SHP77 (cell line): ENCODE measurements at places on chromosomes 4 and X.
A peak's percentile ranks its signal among the peaks of the same experiment; 100 is the strongest.

DNA sequence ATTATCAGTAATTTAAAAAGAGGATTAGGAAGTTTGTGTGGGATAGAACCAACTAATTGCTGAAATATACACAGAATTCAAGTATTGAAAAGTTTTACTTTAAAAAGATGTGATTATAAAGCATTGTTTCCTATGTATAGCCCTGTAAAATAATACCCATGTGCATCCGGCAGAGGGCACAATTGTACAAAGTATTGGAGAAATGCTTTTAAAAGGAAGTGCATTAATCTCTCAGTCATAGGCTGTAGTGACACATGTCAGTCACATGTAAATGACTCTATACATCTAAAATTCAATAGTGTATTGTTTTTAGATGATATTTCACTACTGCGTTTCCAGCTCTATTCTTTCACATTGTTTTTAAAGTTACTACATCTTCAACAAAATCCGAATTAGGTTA is 9.7 kb upstream of the GEMIN8 start:
- peak; percentile 6 for DNase-seq

DNA sequence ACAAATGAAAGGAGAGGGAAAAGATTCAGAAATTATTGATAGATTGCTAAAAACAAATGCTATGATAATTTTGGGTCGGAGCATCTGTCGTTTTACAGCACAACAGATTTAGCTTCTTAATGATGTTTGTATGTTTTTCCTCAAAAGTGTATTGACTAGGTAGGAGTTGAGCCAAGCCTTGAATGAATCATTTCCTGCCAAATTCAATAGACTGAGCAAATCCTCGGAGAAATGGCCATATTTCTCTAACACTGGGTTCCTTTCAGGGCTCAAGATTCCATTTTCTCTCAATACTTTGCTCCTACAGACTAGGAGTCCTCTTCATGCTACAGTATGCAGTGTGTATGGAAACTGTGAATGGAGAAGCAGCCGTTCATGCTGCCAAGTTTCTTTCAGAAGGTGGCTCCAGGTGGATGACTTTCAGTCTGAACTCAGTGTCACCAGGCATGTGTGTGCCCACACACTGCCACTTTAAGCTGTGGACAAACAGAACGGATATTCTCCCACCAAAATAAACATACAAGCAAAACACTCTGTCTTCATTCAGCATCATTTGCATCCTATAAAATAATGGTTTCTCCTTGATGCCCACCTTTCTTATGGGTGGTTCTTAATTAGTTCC is 146.0 kb downstream of the TBL1X start:
- DNase-seq: no peak

- DNase-seq: peak; percentile 5
Observed at GRCh38 chr4:170805352-170805751, 715.6 kb upstream of the AADAT start.

GRCh38 chr4:134018846-134019245 is 182.7 kb downstream of the PABPC4L start:
- DNase-seq: no peak

GRCh38 chrX:55777596-55777995 is 60.0 kb downstream of the RRAGB start:
- DNase-seq: no peak

- no peak for DNase-seq
Observed at GRCh38 chr4:69799337-69799736, 38.9 kb upstream of the SULT1B1 start.

GRCh38 chr4:3649491-3649890 is 116.7 kb upstream of the ADRA2C start:
- DNase-seq: no peak

DNA sequence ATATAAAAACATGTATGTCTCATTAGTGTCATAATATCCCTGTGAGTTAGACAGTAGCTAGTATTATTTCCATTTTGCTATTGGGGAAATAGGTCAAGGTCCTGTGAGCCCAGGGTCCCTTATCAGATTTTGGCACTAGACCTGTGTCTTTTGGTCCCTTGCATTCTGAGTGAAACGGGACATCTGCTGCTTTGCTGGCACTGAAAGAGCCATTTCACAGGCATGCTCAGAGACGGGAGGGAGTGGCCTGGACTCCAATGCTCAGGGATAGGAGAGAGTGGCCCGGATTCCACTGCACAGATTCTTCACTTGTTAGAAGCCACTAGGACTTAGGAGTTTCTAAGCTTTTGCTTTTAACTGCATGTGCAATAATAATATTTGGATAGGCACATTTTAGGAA is 177.2 kb downstream of the TSPAN5 start:
- no peak for DNase-seq

GRCh38 chrX:11341274-11342201 is 48.3 kb downstream of the AMELX start:
- DNase-seq: no peak

- no peak for DNase-seq
Observed at GRCh38 chr4:10203851-10204250, 87.3 kb upstream of the WDR1 start.

DNA sequence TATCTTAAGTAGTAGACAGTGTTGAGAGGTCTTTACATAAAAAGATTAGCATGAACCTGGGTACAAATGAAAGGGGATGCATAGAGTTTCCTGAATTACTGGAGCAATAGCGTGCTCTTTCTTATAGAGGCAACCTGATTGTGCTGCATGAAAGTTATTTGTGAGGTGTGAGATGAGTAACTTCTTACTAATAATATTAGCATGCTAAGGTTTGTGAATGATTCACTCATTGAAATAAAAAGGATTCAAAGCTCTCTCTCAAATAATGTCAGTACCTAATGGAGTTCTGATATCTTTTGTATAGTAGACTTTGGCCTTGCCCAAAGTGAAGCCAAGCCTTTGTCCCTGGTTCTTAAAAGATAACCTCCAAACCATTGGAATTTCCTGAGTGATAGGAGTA is 131.0 kb upstream of the CXXC4 start:
- DNase-seq: no peak

DNA sequence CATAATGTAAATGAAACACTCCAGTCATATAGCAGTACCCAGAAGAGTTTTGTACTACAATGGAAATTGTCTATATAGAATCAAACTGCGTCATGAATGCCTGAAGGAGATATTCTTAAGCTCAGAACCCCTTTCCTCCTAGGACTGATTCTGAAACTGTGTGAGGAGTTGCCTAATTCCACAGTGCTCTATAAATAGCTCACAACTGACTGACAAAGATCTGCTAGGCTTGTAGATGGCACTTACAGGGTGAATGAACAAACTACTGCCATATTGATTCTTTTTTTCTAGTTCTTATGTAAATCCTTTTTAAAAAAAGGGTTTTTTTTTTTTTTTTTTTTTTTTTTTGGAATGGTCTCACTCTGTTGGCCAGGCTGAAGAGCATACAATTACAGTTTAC is 30.1 kb upstream of the UGT2B17 start:
- no peak for DNase-seq

GRCh38 chr4:25811841-25812240 is 50.9 kb downstream of the SEL1L3 start:
- no peak for DNase-seq

DNA sequence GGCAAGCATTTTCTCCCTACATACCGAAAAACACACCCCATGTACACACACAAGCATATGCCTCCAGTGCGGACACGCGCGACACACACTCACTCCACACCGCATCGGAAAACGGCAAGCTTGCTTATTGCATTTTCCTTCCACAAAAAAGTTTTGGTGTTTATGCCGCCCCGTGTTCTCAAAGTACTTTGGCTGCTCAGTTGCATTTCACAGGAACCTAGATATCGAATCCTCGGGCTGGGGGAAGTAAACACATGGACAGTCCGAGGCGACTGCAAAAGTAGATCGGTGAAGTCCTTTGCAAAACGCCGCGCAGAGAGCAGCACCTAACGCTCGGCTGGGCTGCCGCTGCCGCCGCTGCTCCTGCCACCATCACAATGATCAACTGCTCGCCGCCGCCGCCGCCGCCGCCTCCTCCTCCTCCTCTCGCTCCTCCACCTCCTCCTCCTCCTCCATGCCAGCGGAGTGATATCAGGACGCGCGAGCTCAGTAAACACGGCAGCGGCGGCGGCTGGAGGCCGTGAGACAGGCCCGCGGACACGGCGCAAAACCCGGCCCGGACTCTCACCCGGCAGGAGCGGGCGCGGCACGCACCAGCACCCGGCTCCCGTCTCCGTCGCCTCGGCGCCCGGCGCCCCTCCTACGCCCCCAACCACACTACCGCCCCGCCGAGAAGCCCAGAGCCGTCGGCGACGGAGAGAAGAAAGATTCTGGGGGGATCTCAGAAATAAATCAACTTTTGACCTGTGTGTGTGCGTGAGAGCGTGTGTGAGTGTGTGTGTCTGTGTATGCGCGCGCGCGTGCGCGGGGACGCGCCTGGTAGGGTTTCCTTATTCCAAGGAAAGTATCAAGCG is at the start of gene MAML3:
TSS of gene MAML3 (minus strand) at position 467 of the 854 bp plus-strand sequence. CDS start 857 bp downstream, outside the sequence.
- DNase-seq: peak; percentile 81

DNA sequence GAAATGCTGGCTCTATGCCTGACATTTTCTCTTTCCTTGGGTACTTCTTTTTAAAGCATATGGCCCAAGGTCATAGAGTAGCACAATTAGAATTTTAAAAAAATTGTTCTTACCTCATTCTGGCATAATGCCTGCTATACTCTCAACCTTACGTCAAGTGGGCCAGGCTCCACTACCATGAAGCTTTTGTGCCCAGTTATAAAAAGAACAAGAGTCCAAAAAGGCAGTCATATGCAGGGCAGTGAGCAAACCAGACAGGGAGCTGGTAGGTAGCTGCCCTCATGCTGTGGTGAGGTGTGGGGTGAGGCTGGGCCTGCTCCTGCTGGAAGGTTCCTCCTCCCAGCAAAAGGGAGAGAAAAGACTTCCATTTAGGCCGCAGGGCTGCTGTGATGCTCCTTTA is 64.4 kb upstream of the UCP1 start:
- no peak for DNase-seq

DNA sequence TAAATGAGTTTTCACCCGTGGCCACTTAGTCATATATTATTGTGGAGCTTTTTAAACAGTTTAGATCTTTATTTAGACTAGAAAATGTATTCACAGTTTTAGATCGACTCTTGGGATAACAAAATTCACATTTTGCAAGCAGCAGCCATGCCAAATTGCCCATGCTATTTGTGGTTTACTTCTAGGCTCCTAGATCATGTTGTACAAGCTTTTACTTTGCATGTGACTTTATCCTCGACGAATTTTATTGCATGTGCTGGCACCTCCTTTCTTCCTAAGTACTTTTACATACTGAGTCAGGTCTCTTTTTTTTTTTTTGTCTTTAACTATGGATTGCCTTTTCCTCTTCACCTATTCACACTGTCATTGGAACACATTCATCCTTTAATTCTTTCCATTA is 23.2 kb downstream of the BBS12 start:
- no peak for DNase-seq
